Activated naive CD4-positive, alpha-beta T cell treated with anti-CD3 and anti-CD28 coated beads for 36 hours (primary cell): ENCODE measurements at places on chromosomes 2 and 18. TPM values are rescaled to one million over a fixed set of nuclear protein-coding genes. Genes with fewer than 3 reads are reported as not detected.

The CPO gene
- not detected for total RNA-seq

The FAM210A gene
- total RNA-seq, result 18.6 TPM

The RTTN gene
- total RNA-seq, result 30.2 TPM

The PRKRA gene
- total RNA-seq, result 78.2 TPM

The TUBB8B gene
- total RNA-seq, result not detected

The AAK1 gene
- total RNA-seq, result 79.5 TPM

The EPAS1 gene
- total RNA-seq, result 2.1 TPM

DNA sequence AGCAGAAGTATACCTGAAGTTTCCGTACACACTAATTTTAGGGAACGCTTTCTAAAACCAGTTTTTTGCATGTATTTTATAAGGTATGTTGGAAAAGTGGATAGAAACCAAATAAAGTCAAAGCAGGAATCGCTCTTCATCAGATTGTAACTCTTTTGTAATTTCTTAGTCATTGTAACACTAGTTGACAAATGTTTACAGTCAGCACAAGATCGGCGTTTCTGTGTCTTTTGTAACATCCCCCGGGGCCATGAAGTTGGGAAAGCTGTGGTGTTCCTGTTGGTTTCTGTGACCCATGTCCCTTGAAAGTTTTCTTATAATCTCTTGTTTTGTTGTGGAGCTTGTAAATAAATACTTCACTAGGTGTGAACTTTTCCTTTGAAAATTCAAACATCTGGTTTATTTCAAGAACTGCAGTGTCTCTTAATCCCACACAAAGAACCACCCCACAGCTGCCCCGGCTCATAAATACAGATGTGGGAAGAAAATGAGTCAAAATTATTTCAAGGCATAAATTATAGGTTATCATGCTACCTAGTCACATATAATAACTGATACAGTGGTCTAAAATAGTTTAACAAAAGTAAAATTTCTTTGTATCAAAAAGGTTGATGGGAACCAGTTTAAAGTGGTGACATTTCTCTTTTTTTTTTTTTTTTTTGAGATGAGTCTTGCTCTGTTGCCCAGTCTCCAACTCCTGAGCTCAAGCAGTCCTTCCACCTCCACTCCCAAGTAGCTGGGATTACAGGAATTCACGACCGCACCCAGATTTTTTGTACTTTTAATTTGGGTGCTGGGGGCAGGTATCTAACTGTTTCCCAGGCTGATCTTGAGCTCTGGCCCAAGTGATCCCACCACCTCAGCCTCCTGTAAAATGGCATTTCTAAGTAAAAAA is 751 bp upstream of the NMI start:
- peak; percentile 43 for DNase-seq

DNA sequence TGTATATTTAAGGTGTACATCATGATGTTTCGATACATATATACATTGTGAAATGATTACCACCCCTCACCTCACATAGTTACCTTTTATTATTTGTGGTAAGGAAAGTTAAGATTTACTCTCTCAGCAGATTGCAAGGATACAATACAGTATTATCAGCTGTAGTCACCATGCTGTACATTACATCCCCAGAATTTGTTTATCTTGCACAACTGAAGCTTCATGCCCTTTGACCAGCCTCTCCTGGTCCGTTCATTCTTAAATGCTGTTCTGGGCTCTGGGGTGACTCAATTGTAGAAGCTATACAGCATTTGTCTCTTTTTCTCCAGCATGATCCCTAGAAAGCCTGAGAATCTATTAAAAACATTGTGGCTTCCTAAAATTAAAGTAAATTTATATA is 90.8 kb downstream of the PTPRM start:
- no peak for DNase-seq

DNA sequence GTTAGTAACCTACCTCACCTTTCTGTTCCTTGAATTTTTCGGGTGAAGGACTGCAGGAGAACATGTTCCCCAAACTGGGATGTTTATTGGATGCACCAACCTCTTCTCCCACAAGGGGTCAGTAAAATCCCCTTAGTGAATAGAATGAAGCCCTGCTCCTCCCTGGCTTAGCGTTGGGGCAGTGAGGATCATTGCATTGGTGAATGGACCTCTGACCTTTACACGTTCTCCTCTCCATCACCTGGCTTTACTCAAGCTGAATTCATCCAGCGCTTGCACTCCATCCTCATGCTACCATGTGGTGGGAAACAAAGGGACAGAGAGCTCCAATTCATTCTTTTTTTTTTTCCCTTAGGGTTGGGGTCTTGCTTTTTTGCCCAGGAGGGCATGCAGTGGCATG is 157.2 kb downstream of the MIB1 start:
- peak; percentile 46 for DNase-seq

DNA sequence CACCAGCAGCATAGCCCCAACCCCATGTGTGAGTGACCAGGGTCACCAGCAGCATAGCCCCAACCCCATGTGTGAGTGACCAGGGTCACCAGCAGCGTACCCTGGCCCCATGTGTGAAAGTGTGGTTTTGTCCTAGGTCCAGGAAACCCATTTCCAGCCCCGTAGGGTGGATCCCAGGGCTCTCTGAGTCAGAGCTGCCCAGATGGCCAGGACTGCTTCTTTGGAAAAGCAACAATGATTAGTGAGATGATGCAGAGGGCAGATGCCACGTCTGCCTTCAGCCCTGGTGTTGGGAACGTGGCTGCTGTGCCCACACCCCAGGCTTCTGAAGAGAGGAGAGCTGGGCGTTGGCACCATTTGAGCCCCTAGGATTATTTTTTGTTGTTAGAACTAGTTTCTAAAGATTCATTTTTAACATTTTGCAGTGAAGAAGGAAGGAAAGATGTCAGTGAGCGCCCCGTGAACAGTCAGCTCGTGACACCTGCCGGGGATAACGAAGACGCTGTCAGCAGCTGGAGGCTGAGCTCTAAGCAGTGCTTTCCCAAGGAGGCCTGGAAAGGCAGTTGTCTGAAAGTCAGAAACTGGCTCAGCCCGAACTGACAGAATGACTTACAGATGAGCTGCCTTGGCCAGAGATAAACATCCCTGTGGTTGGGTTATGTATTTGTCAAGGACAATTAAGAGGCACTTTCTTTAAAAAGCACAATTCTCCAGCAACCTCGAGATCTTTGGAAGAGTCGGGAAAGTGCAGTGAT is 32.1 kb upstream of the KCNG2 start:
- no peak for DNase-seq

DNA sequence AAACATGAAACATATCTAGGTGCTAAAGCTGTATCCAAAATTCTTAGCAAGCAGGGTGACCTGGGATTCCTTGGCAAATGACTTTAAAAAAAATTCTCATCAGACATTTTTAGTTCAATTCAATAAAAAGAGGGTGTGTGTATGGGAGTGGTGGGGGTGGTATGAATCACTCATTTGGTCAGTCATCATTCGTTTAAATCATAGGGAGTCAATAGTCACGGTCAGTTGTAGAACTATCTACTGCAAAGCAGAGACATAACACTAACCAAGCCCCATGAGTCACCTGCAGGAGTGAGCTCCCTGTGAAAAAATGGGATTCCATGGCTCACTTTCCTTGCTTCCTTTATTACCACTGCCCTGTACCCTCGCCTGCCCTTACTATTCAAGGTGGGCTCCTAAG is 380.6 kb upstream of the TCF4 start:
- no peak for DNase-seq

DNA sequence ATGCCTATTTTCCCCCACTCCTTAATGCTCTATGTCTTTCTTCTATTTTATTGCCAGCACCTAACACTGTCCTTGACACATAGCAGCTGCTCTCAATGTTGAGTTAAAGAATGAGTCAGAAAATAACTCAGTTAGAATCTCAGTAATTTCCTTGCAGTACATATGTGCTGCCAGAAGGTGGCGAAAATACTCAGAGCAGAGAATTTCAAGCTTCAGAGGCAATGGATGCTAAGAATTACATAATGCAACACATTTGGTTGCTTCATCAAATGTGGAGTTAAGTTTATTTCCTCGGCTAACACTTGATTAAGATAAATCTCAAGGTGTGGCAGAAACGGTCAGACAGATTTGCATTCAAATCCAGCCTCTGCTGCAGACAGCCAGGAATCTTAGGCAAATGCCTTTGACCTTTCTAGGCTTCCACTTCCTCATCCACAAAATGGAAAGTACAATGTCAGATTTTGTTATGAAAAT is 105.6 kb downstream of the VSNL1 start:
- DNase-seq, result peak; percentile 77

GRCh38 chr2:166411473-166412230 is 35.9 kb upstream of the SCN9A start:
- no peak for DNase-seq

GRCh38 chr2:176493226-176493825 is 224.1 kb downstream of the MTX2 start:
- DNase-seq, result no peak

DNA sequence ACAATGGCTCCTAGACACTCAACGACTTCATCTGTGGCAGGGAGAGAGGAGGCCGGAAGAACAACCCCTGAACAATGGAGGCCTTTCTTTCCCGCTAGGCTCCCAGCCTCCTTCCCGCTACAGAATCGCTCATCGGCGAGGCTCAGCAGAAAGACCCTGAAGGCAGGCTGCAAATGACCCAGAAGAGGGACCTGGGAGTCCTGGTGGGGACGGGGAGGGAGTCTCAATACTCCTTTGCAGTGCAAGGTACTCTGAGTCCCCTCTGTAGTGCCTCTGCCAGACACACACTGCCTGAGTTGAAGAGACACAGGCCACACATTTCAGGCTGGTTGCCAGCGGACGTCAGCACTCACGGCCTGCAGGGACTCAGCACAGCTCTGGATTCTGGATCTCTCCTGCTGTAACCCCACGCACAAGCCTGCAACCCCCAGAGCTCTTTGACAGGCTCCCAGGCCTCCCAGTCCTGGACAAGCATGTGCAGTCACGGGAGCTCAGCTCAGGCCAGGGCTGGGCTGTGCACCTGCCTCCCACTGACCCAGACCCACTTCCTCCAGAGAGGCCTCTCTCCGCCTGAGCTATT is 6.1 kb downstream of the GPR17 start:
- no peak for DNase-seq

DNA sequence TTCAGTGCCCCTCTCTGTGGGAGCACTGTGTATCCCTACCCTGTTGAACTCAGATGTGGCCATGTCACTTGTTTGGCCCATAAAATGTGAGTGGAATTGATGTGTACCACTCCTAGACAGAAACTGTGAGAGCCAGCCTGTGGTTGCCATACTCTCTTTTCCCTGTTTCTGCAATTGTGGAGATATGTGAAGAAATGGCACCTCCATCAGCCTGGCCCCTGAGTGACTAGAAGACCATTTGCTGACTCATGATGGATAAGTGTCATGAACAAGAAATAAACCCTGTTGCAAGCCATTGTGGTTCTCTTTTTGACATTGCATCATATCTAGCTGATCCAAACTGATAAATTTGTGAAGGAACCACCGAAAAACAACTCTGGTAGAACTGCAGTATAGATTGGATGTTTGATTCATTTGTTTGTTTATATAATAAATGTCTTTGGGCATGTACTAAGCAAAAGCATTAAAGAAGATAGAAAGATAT is 214.5 kb upstream of the FBXO11 start:
- DNase-seq, result no peak

DNA sequence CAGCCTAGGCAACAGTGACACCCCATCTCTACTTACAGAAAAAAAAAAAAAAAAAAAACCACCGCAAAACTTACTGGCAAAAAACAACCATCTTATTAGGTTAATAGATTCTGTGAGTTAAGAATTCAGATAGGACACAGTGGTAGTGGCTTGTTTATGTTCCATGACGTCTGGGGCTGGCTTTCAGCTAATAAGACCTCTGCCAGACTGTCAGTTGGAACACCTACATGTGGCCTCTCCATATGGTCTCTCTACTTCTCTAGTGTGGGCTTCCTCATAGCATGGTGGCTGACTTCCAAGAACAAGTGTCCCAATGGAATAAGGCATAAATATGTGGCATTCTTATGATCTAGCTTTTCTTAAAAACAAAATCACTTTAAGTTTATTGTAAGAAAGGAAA is 94.0 kb upstream of the OTX1 start:
- no peak for DNase-seq

- DNase-seq, result peak; percentile 80
Observed at GRCh38 chr18:21703241-21703820, 1.2 kb downstream of the ABHD3 start.

- no peak for DNase-seq
Observed at GRCh38 chr2:45276914-45277313, 267.7 kb upstream of the SIX2 start.

GRCh38 chr18:48534364-48534763 is 4.5 kb upstream of the CTIF start:
- no peak for DNase-seq

GRCh38 chr2:144084114-144084661 is 435.7 kb downstream of the ZEB2 start:
- DNase-seq, result no peak

GRCh38 chr2:88658881-88659537 is 31.7 kb upstream of the EIF2AK3 start:
- DNase-seq, result no peak

DNA sequence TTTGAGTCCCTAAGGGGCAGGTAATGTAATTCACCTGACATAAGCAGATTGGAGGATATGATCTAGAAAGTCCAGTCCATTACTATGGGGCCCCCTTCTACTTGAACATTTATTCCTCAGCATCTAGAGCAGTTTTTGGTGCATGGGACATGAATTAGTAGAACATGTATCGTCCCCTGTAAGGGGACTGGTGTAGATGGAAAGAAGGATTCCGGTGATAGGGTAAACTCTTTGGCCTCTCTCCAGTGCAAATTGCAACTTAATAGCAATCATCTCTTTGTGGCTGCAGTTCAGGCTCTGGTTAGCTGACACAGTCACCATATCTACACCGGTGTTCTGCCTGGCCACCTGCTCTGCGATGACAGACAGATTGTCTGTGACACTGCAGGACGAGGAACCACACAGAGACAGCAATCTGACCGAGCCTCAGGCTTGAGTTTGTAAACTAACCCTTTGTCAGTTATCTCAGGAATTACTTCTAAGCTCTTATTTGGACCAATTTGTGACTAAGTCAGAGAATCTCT is 6.4 kb upstream of the SLC8A1 start:
- no peak for DNase-seq

GRCh38 chr2:27885661-27886060 is 4.5 kb downstream of the RBKS start:
- DNase-seq, result no peak

DNA sequence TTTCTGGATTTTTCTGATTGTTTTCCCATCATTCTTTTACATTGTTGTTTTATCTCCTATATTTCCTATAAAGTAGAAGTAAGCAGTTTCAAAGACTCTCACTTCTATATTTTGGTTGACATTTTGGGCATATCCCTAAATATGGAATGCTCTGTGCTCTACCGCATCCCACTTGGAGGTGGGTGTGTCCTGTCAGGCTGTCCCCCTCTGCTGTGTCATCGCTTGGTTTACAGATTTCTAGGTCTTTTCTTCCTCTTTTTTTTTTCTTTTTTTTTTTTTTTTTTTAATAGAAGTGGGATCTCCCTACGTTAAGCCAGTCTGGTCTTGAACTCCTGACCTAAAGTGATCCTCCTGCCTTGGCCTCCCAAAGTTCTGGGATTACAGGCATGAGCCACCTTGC is 13.3 kb downstream of the DGKD start:
- no peak for DNase-seq

- no peak for DNase-seq
Observed at GRCh38 chr2:9842487-9843228, 616 bp upstream of the TAF1B start.

- no peak for DNase-seq
Observed at GRCh38 chr2:157324331-157324843, 1.2 kb downstream of the ERMN start.
